NCI-H1092 (cell line): ENCODE measurements at places on chromosomes 13 and 19.

- no peak for DNase-seq
Measured at GRCh38 chr19:35462476-35462953, 14.5 kb downstream of the FFAR2 start.

DNA sequence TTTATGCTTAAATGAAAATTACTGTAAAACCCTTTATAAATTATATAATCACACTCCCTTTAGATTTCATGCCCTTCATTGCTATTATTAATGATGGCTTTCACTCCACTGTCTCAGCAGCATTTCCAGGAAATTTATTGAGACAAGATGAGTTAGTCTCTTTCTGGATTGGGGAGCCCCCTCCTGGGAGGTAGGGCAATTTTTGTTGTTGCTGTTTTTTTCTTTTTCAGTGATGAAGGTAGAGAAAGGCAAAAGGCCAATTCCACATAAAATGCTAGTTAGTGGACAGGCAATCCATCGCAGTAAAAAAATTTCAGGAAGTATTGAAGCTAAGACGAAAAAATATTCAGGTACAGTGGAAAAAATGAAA is 80.2 kb downstream of the TEX26 start:
- no peak for DNase-seq

DNA sequence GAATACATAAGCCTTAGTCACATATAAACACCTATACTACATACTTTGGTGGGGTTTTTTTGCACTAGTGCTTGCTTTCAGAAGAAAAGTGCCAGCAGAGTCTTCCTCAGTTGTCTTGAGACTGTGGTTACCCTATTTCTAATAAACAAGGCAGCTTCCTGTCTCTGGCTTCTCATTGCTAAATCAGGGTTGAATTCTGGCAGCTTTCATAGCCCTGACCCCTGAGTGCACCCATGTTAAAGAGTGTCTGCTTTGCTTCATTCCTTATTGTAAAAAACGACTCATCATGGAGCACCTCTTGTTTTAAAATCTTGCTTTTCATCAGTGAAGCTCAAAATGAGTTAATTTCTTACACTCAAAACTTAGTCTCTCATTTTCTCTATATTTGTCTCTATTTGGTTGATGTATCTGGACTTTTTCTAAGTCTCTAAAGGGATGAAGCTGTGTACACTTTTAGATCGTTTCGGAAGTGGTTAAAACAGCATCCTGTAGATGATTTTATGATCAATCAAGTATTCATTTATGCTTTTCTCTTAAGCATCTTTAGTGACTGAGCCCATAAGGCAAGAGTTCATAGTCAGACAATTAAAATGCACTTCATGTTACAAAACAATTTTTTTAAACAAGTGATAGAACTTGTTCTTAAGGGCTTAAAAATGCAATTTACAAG is 72.1 kb downstream of the KLF12 start:
- DNase-seq, result no peak

GRCh38 chr19:58355908-58356765 is 2.8 kb upstream of the A1BG start:
- DNase-seq, result no peak

DNA sequence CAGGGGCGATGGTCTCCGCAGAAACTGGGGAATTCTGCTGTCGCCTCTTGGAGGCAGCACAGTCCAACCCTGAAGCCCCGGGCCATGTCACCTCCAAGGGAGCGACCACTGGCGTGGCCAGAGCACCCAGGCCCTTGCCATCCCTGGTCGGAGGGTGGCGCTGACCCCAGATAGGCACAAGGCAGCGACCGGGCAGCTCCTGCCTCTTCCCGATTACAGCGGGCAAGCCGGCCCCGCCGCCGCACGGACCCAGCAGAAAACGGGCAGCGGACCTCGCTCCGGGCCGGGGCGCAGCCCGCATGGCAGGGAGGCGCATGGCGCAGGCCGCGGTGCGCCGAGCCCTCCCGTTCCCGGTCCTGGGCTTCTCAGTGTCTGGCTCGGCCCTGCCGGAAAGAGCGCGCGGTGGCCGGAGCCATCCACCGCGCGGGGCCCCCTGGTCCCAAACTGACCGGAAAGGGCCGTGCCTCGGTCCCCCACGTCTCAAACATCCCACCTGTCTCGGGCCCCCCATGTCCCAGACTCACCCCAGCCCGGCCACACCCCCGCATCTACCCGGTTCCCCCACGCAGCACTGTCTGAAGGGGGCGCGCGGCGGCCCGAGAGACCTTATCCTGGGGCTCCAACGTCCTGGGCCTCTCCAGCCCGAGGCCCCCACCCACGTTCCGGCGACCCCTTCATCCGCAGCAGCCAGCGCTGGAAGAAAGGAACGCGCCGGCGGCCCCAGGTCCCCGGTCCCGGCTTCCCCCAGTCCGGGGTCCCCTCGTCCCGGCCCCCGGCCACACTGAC is 727 bp downstream of the CERS1 start:
- DNase-seq, result no peak

GRCh38 chr13:34751492-34751891 is 190.6 kb upstream of the NBEA start:
- no peak for DNase-seq

DNA sequence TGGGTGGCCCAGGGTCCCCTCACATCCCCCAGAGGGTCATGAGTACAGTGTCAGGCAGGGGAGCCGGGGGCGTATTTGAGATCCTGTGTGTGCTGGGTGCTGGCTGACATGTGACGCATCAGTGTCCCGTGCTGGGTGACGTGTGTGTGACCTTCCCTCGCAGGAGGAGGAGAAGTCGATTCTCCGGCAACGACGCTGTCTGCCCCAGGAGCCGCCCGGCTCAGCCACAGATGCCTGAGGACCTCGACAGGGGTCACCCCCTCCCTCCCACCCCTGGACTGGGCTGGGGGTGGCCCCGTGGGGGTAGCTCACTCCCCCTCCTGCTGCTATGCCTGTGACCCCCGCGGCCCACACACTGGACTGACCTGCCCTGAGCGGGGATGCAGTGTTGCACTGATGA is 25.8 kb downstream of the PNPLA6 start:
- no peak for DNase-seq
